ENCODE measurements at places on chromosomes 12 and 14. TPM values are rescaled to one million over a fixed set of nuclear protein-coding genes. Genes with fewer than 3 reads are reported as not detected.

The RPS6KA5 gene
- total RNA-seq: 6.1 TPM

DNA sequence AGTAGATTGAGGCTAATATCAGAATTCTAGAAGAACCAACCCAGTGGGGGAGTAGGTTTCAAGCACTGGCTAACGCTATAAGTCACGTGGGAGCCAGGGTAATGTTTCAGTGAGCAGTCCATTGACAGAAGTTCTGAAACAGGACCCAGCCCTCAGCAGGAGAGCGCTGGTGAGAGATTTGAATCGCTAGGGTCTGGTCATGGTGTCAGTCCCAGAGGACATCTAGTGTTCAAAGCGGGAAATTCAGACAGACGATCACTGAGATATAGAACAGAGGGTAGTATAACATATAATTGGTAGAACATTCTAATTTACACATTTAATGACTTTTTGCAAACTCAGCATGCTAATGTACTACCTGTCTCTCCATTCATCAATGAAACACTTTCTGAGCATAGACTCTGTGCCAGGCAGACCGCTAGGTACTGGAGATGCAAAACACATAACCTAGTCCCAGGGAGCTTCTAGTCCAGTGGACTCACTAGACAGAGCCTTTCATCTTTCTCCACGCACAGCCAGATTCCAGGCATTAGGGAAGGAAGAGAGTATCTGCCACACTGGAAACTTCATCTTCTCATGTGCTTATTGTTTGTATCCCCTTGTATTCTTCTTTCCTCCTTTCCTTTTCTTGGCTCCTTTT is 35.4 kb upstream of the RNASE3 start:
- DNase-seq: peak; percentile 56

DNA sequence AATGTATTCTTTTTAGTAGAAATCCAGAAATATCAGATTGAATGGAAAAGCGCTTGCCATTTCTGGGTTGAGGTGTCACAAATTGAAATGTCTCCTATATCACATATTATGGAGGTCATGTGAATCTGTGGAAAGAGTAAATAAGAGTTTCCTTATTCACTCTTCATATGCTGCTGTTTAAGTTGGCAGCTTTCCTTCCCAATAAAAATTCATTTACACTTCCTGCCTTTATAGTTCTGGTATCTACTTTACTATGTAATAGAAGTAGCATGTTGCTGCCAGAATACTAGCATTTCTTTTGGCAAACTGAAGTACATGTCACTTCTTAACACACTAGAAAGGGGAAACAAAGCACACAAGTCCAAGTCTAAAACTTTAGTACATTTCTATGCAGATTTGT is 60.8 kb downstream of the SDR9C7 start:
- DNase-seq: no peak

GRCh38 chr14:47483449-47483848 is 192.0 kb downstream of the MDGA2 start:
- no peak for DNase-seq

DNA sequence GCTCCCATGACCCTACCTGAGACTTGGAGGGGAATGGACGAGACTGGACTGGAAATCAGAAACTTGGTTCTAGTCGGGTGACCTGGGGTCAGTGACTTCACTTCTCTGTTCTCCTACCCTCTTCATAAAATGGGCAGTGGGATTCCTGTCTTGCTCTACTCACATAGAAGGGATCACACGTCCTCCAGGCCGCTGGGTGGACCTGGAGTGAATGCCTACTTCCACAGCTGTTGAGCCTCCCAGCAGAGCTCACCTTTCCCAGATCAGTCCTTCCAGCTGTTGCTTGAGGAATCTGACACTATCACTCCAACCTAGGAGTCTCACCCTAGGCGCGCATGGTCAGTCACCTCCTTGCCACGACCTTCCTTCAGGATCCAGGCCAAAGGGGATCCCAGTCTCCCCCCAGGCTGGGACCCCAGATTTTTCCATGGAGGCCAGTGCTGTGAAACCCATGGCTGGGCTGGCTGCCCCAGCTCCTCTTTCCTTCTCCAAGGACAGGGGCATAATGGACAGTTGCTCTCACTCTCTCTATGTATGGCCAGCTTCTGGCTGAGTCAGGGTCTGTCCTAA is 637 bp downstream of the ACVRL1 start:
- DNase-seq: no peak

GRCh38 chr12:31300341-31300740 is 25.6 kb downstream of the SINHCAF start:
- DNase-seq: no peak

DNA sequence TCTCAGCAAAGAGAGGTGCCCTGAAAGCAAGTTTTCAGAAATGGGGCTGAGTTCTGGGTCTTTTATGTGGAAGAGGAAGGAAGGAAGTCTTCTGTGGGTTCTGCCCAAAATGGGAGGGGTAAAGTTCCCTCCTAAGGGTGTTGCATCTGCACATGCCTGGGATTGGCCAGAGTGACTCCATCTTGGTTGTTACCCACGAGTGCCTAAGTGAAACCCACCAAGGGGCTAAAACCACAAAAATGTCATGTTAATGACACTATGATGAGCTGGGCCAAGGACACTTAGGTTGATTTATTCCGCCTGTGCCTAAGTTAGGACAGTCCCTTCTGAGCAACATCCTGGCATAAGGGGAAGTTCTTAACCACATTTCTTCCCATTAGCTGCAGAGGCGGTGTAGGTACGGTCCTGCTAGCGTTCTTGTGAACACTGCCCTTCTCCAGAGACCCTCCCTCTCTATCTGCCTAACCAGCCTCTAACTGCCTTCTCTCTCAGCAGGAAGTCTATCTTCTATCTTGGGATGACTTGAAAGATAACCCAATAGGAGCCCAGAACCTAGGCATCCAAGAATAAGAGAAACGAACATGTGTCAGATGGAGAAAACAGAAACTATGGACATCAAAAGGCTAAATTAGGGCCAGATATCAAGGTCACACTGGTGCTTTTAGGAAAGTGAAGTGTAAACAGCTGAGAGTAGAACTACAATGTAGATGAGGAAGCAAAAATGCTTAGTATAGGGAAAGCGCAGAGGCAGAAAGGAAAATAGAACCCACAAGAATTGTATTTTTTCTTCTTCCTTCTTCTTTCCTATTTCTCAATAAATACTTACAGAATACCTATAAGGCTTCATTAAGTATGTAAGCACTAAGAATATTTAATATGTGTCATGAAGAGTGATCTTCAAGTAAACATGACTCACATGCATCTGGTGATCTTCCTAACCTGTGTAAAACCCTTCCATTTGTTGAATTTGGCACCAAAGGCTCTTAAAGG is 104.2 kb upstream of the AMN1 start:
- DNase-seq: no peak

GRCh38 chr14:33899723-33900341 is 51.0 kb downstream of the EGLN3 start:
- no peak for DNase-seq

- peak; percentile 81 for DNase-seq
These were observed 268.9 kb downstream of the RAD51B start for GRCh38 chr14:68088451-68088854.

DNA sequence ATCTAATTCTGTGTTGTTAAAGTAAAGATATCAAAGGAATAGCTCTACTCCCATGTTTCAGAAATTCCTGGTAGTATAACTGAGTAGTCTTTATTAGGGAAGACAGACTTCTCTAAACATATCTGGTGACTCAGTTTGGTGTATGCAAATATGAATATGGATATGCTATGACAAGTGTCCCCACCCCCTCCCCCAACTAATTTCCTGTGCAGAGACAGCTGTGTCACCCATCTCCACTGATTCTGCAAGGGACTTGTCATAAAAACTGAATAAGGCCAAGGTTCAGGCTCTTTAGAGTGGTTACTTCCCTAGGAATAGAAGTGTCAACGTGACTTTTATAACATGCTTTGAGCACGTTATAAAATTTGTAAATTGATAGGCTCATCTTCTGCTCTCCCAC is 429.1 kb downstream of the DAD1 start:
- no peak for DNase-seq

- DNase-seq: no peak
These were observed 1205.3 kb downstream of the GALC start for GRCh38 chr14:86787717-86788116.
